ENCODE measurements at places on chromosomes 1 and 21.

DNA sequence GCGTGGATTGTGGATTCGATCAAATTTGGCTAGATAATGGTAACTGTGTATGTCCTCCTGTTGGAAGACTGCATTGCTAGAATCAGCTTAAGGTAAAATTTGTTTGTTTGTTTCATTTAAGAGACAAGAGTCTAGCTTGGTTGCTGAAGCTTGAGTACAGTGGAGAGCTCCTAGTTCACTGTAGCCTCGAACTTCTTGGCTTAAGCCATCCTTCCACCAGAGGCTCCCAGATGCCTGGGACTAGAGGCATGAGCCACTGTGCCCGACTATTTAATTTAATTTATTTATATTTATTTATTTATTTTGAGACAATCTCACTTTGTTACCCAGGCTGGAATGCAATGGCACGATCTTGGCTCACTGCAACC is 1.5 kb downstream of the PHACTR4 start:
- DNase-seq: no peak

GRCh38 chr1:172638885-172639831 is 19.7 kb upstream of the FASLG start:
- DNase-seq: no peak

- DNase-seq: no peak
These were observed 79.6 kb upstream of the PPM1J start for GRCh38 chr1:112794654-112795239.

DNA sequence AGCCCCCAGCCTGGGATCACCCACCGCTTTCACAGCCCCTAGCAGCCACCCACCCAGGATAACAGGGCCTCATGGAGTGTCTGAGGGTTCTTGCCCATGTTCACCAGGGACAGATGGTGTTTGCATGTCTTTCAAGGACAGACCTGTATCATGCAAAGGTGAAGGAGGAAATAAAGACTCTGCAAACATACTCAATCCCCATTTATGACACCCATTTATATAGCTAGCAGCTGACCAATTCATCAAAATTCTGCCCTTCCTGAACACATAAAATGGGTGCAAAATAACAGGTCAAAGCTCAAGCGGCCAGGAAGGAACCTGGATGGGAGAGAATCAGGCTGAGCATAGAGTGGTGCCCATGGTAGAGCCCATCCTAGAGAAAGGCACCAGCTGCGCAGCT is 32.8 kb upstream of the LYPD8 start:
- DNase-seq: no peak

DNA sequence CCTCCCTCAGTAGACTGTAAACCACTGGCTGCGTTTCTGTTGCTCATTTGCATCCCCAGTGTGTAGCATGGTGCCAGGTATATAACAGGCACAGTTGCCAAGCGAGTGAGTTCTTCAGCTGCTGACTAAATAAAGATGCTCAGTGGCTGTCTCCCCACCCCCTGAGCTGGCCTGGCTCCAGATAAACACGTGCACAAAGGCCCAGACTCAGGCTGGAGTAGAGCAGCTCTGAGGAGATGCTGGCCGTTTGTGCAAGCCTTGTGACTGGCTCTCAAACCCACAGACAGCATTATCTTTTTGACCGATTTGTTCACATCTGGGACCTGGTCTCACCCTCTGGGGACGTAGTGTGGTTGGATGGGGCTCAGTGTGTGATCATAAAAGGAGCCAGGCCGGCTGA is 7.1 kb downstream of the CHRNB2 start:
- DNase-seq: peak; percentile 92

- no peak for DNase-seq
These were observed 842.0 kb upstream of the ADAMTS5 start for GRCh38 chr21:27808923-27809322.

DNA sequence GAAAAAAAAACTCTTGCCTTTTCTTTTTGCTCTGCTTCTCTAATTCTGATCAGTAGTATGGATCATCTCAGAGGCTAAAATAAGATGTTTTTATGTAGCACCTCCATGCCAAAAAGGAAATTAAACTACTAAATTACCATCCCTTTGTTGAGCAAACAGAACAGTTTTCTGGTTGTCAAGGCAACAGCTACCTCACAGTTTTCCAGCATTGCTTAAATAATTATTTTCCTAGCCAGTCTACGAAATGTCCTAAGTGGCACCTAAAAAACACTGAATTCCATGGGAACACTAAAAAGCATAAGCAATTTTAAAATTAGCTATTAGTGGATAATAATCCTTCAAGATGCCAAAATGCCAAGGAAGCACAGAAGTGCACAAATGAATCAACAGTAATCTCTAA is 61.7 kb downstream of the ARID4B start:
- no peak for DNase-seq

- no peak for DNase-seq
These were observed 232.0 kb upstream of the PLXNA2 start for GRCh38 chr1:208475951-208476845.

- DNase-seq: no peak
These were observed 14.0 kb upstream of the PABPC4 start for GRCh38 chr1:39590546-39590945.

- DNase-seq: no peak
These were observed 39.6 kb downstream of the MAP10 start for GRCh38 chr1:232844791-232845190.

GRCh38 chr1:178004926-178005391 is 35.1 kb upstream of the SEC16B start:
- no peak for DNase-seq

- DNase-seq: no peak
These were observed 9.3 kb upstream of the FAAP20 start for GRCh38 chr1:2203671-2204414.

GRCh38 chr1:27832762-27833161 is 2.2 kb downstream of the PPP1R8 start:
- no peak for DNase-seq

GRCh38 chr1:30402031-30402430 is 321.4 kb downstream of the MATN1 start:
- DNase-seq: no peak

DNA sequence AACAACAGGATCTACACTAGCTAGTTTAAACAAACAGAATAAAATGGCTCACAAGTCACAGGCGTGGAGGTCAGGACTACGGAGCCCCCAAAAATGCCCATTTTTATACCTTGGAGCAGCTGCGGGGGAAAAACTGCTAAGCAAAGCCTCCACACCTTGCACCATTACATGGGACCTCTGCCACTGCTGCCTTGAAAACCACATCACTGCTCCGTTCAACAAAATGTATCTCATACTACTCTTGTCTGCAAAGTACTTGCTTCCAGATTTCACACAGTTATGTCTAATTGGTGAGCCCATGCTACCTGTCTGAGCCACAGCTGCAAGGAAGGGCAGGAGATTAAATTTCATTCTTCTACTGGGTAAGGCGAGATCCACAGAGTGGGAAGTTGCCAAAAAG is 24.4 kb downstream of the MRPL39 start:
- DNase-seq: no peak

DNA sequence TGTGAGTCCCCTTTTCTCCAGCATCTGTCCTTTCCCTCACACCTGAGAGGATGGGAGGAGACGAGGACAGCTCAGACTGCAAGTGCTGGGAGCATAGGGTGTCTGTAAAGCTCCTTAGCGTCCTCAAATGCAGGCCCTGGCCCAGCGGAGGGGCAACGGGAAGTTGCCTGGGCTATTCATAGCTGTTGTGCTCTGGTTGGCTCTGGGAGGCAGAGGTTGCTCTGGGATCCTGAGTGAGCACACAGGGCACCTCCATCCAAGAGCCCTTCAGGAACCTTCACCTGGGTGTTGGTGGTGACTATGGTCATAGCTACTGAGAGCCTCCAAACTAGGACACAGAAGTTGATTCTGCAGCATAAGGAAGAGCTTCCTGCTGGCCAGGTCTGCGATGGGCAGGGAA is 2.6 kb downstream of the PADI1 start:
- DNase-seq: no peak

DNA sequence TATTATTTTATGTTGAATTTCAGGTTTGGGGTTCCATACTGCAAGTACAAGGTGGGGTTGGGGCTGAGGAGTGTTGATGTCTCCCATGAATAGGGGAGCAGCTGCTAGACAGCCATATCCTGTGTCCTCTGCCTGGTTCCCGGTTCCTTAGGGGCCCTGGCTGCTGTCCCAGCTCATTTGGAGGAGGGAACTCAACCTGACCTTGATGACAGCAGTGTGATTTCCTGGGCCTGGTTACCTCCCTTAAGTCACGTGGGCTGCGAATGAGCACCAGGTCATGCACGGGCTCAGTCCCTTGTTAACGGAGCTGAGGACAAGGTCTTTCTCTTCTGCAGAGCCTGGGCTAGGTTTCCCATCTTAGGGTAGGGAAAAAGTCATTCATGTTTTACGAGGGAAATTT is 85.1 kb downstream of the MTR start:
- DNase-seq: no peak

GRCh38 chr1:95982711-95983110 is 738.9 kb upstream of the PTBP2 start:
- no peak for DNase-seq

GRCh38 chr1:181257117-181257516 is 168.6 kb downstream of the IER5 start:
- DNase-seq: no peak

DNA sequence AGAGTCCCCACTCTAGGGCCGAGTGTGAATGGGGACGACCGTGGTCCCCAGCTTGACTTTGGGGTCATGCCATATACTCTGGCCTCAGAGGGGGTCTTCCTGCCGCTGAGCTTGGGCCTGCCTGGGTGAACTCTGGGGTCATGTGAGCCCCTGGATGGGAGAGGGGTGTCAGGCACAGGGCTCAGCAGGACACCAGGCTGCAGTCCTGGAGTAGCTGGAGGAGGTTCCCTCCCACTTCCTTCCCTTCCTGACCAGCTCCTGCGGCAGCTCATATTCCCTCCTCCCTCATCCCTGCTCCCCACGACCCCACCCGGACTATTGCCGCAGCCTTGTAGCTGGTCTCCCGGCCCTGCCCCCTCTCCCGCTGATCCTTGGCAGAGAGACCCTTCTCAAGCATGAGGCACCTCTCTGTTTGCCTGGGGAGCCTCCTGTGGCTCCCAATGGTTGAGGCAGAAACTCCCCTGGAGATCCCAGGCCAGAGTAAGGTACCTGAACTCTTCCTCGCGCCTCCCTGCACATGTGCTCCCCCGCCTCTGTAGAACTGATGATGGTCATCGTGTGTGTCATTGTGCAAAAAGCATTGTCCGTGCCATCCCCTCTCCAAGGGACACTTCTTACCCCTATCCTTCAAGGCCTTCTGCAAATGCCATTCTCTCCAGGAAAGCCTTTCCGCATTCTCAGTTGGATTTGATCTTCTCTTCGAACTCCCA is 1.8 kb downstream of the TNFRSF1B start:
- no peak for DNase-seq

- peak; percentile 12 for DNase-seq
These were observed 1.9 kb upstream of the OR13G1 start for GRCh38 chr1:247681288-247681897.

- DNase-seq: no peak
These were observed 16.9 kb downstream of the CAPZB start for GRCh38 chr1:19468397-19468956.

DNA sequence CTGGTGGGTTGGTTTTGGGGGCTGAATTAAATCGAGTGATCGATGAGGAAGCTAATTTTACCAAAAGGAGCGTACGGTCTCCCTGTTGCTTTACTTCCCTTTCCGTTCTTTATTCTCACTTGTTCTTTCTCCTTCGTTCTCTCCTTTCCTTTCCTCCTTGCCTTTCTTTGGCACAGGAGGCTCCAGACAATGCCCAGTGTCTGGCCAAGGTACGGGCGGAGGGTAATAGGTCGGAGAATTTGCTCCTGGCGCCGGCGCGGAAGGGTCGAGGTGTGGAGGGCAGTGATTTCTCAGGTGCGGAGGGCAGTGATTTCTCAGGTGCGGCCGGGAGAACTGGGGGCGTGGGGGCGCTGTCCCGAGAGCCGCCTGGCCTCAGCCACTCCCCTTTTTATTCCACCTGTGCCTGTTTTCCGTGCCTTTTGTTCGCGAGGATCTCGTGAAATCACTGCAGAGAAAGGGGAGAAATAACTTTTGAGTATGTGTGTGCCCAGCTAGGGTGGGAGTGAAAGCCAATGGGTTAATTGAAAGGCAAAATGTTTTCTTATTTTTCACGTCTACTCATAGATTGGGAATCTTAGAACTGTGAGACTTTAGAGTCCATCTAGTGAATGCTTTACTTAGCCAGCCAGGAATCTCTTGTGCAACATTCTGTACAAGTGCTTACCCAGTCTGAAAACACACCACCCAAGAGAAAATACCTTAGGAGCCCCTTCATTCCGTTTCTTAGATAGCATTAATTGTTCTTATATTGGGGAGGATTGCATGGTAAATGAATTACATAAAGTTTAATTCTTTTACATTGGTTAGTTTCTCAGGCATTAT is 1.3 kb downstream of the FNBP1L start:
- DNase-seq: peak; percentile 53

GRCh38 chr1:15277933-15278332 is 30.9 kb downstream of the FHAD1 start:
- no peak for DNase-seq

GRCh38 chr1:13541435-13542215 is 27.8 kb upstream of the LRRC38 start:
- no peak for DNase-seq

GRCh38 chr1:32816676-32817158 is 441 bp downstream of the YARS1 start:
- no peak for DNase-seq

- DNase-seq: no peak
These were observed 376.4 kb upstream of the KAZN start for GRCh38 chr1:14222086-14222485.

All from NCI-H345 (cell line).